ENCODE measurements at places on chromosomes 1 and 21. TPM values are rescaled to one million over a fixed set of nuclear protein-coding genes. Genes with fewer than 3 reads are reported as not detected.

The SELE gene
- not detected for total RNA-seq

The WDR47 gene
- total RNA-seq, result 8.1 TPM

The IL20 gene
- total RNA-seq, result 0.06 TPM

The LCE1F gene
- total RNA-seq, result not detected

The SEC16B gene
- total RNA-seq, result 0.94 TPM

The OR2L5 gene
- not detected for total RNA-seq

The C1orf141 gene
- total RNA-seq, result not detected

Measured in A549 treated with CORT108297 at 1 μM for 4 hours (cell line).